ENCODE measurements at places on chromosomes 6 and 20. TPM values are rescaled to one million over a fixed set of nuclear protein-coding genes. Genes with fewer than 3 reads are reported as not detected.

DNA sequence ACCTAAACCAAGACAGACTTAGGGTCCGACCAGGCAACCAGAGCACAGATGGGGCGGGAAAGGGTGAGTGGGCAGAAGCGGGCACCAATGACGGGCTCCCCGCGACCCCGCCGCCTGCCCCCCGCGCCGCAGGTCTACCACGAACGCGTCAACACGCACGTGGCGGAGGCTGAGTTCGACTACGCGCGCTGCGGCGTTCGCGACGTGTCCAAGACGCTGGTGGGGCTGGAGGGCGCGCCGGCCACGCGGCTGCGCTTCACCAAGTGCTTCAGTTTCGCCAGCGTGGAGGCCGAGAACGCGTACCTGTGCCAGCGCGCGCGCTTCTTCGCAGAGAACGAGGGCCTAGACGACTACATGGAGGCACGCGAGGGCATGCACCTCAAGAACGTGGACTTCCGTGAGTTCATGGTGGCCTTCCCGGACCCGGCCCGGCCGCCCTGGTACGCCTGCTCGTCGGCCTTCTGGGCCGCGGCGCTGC lies 5.1 kb downstream of the TMEM151B start:
- H3K27me3 ChIP-seq: peaks cover 89% of the 10 kb centered on the region
- H3K4me1 ChIP-seq: peaks cover 5% of the 10 kb centered on the region
- no peak overlapping the region for H3K27ac ChIP-seq
- no peak overlapping the region for H3K4me3 ChIP-seq
- no peaks in the 10 kb centered on the region for H3K36me3 ChIP-seq

- no peak overlapping the region for H3K4me3 ChIP-seq
- DNase-seq: no peak
- H3K36me3 ChIP-seq: peaks cover 49% of the 10 kb centered on the region
- no peaks in the 10 kb centered on the region for H3K27me3 ChIP-seq
- no peak overlapping the region for H3K27ac ChIP-seq
Observed at GRCh38 chr20:13777171-13777601, 7.5 kb downstream of the ESF1 start.

DNA sequence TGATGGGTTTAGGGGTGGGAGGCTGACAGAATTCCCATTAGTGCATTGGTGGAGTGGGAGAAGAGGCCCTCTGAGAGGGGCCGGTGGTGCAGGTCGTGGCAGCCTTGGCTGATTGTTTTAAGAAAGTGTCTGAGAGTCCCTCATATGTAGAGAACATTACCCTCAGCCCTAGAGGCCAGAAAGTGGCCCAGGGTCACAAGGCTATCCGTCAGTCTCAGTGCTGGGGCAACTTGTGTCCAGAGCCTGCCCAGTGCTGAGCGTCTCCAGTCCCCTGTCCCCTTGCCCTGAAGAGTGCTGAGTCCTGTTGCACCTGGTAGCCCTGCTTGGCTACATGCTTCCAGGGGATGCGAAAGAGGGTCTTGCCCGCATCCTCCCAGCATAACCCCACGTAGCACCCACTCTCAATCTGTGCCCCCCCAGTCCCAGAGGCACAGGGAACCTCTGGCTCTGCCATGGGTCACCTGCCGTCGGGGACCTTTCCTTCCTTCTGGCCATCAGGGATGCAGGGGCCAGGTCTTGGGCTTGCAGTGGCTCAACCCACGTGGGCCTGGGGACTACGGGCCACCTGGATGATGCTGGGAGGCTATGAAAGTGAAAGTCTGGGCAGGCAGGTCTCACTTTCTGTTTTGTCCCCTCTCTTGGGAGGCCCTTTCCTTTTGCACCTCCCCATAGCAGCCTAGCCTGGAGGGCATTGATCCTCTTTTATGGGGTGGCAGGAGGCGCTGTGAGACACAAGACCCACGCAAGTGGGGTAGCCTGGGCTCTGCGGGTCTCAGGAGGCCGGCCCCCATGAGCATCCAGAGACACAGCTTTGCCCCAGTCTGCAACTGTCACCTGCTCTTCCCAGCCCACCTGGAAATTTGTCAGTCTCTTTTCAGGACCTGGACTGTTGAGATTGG lies 12.2 kb downstream of the DUSP15 start:
- DNase-seq: no peak
- no peaks in the 10 kb centered on the region for H3K36me3 ChIP-seq
- peaks cover 13% of the 10 kb centered on the region for H3K27me3 ChIP-seq

GRCh38 chr6:137846772-137847313 lies 20.2 kb upstream of the TNFAIP3 start:
- H3K4me3 ChIP-seq: no peak overlapping the region
- no peaks in the 10 kb centered on the region for H3K4me1 ChIP-seq
- H3K27ac ChIP-seq: no peak overlapping the region
- no peak for DNase-seq
- H3K27me3 ChIP-seq: no peaks in the 10 kb centered on the region

The SLC17A2 gene
- polyA plus RNA-seq: 0.01 TPM

DNA sequence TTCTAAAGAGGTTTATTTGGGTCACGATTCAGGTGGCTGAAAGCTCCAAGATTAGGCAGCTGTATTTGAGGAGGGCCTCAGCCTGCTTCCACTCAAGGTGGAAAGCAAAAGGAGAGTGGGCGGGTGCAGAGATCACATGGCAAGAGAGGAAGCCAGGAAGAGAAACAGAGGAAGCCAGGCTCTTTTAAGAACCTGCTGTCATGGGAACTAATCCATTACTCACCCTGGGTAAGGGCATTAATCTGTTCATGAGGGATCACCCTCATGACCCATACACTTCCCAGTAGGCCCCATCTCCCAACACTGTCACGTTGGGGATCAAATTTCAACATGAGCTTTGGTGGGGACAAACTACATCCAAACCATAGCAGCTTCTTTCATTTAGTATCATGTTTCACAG lies 53.9 kb downstream of the DHX35 start:
- H3K27ac ChIP-seq: no peak overlapping the region
- H3K4me1 ChIP-seq: no peaks in the 10 kb centered on the region
- no peak overlapping the region for H3K4me3 ChIP-seq
- no peaks in the 10 kb centered on the region for H3K27me3 ChIP-seq
